ENCODE measurements at places on chromosomes 16 and 17.

GRCh38 chr17:78450696-78451345, 72.4 kb downstream of the PGS1 start:
- DNase-seq: peak; percentile 45

- no peak for DNase-seq
Observed at GRCh38 chr16:22050963-22051362, 41.4 kb upstream of the VWA3A start.

DNA sequence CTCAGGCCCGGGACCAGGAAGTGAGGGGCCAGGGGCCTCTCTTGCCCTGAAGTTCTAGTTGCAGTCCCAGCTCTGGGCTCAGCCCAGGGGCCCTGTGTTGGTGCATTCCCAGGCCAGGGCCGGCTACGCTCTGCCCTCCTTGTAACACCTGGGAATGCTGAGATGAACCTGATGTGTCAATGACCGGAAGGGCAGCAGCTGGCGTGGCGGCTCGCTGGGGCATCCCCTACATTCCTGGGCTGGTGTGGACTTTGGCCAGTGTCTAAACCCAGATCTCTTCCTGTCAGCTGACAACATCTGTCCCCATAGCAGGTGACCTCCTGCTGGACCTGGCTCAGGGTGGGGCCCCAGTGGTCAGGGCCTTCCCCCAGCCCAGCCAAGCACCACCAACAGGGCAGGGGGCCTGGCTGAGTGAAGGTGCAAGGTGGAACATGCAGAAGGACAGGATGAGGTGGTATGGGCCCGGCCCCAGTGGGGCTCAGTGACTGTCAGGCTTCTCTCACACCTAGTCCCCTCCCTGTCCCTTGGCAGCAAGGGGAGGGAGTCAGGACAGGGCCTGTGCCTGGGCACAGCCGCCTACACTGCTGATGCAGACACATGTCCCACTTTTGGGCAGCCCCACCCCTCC, 15.9 kb downstream of the FAM83G start:
- DNase-seq: no peak

DNA sequence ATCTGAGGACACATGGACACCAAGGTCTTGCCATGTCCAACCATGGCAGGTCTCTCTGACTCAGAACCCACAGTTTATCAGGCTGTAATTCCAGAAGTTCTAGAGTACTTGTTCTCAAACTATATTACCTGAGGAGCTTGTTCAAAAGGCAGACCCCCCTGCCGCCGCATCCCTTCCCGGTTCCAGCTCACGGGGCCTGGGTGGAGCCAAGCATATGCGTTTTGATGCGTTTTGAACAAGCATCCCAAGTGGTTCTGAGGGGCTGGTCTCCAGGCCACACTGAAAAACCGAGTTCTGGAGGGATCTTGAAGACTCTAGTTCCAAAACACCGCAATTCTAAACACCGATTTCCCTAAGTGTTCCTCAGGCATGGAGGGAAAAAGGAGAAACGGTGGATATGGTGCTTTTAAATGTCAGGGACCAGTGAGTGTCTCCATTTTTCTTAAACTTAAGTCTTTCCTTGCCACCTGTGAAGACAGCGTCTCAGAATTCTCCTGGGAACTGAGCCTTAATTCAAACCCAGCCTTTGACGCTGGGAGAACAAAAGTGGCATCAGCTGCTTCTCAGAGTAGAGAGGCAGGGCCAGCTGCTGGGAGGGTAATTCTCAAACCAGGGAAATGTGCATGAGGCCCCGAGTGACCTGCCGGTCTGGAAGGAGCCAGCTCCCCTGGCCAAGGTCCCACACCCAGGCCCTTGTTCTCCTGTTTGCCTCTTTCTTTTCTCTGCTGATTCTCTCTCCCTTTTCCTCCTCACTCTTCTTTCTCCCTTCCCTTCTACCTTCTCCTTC, 84.4 kb upstream of the PLCG2 start:
- no peak for DNase-seq

DNA sequence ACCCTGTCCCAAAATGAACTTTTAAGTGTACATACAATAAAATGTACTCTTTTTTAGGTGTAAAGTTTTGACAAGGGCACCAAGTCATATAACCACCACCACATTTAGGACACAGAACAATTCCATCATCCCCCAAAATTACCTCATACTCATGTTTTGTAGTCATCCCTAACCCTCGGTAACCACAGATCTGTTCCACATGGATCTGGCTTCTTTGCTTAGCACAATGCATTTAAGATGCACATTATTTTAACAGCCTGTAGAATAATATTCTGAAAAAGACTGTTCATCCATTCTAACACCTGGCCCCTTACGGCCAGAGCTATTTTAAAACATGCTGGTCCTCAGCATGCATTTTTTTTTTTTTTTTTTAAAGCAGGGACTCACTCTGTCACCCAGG, 25.2 kb upstream of the CFAP20 start:
- DNase-seq: no peak
